ENCODE measurements at places on chromosomes 16 and 17.

- no peak for DNase-seq
Measured at GRCh38 chr16:81003610-81004460, 2.9 kb downstream of the CMC2 start.

DNA sequence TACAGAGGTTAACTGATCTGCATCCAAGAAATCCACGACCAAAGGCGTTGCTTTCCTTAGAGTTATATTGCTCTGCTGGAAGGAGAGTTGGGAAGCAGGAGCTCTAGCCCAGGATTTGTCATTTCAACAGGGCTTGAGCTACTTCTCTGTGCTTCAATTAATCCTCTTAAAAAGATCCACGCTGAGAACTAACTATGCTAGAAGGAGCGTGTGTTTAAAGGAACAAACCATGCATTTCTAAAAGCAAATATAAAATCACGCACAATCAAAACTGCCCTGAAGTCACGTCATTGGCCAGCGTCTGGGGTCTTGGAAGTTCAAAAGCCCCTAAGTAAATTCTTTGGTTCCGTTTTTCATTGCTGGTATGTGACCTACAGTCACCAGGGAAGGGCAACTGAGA is 1.1 kb downstream of the ARL6IP1 start:
- no peak for DNase-seq

- no peak for DNase-seq
Measured at GRCh38 chr16:4372578-4373355, 1.1 kb downstream of the VASN start.

DNA sequence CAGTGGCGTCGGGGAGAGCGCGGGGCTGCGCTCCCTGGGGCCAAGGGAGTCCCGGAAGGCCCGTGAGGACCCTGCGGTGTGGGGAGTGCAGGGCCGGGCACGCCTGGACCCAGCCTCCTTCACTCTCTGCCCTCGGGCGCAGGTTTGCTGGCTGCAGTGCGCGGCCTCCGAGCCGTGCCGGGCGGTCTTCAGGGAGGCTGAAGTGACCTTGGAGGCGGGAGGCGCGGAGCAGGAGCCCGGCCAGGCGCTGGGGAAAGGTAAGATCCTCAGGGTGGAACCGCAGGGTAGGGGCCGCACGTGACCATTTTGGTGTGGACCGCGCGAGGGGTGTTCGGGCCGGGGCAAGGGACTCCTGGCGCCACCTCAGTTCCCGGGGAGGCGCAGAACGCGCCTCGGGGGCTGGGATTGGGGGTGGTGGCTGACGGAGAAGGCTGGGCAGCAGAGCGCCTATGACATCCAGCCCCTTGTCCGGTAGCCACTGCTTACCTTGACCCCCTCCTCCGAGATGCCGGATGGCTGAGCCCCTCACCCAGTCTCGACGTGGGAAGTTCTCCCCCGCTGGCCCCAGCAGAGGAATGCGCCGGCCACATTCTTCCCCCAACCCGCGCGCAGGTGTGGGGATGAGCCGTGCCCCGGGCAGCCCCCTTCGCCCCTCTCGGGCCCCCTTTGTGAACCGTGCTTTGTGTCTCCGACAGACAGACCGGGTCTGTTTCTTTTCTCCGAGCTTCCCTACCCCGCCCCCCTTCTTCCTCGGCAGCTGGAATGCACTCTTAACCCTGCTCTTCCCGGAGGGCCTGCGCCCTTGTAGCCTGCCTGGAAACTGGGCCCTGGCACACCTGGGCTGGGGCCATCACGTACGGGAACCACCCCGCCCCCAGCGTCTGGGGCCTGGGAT is 631 bp downstream of the CDH3 start:
- DNase-seq: no peak

- DNase-seq: peak; percentile 58
Measured at GRCh38 chr16:70738083-70738977, 52.5 kb upstream of the MTSS2 start.

DNA sequence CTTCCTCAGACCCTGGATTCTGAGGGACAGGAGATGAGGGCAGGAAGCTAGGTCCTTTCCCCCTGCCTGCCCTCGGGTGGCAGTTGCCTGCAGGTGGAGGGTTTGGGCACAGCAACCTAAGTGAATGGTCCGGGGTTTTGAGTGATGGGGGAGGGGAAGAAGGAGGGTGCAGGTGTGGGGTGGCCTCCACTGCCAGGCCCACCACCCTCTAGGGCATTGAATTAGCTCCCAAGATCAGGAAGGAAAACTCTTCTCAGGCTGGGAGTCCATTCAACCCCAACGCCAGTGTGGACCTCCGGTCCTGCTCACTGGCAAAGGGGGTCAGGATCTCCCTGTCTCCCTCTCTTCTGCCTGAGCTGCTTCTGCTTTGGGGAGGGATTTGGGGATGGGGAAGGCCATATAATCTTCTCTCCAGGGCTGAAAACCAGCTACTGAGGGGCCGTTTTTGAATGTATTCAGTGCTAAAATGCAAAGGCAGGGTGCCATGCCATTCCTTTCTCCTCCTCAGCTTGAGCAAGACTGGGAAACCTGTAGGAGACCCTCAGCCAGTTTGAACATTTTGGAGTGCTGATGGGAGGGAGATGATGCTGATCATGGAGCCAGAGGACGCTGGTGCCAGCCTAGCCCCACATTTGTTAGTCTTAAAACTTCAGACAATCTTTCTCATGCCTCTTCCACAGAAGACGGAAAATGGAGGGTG is 18.8 kb downstream of the GRB7 start:
- no peak for DNase-seq

DNA sequence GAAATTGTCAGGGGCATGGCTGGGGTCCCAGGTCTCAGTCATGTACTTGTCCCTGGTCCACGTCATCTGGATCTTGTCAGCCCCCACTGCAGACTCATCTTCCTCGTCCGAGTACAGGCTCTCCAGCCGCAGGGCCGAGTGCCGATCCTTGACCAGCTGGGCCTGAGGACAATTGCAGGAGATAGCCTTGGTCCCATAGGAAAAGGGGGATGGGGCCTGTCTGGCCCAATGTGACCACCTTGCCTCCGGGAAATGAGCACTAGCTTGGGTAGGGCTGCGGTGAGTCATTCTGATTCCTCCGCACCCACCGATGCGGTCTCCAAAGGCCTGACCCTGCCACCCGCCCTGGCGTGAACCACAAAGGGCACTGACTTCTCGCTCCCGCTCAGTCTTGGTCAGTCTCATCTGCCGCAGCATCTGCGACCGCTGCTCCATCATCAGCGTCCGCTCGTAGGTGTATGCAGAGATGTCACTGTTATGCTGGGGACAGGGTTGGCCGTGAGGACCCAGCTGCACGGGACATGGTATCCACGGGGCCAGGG is 1.5 kb upstream of the LCAT start:
- no peak for DNase-seq

DNA sequence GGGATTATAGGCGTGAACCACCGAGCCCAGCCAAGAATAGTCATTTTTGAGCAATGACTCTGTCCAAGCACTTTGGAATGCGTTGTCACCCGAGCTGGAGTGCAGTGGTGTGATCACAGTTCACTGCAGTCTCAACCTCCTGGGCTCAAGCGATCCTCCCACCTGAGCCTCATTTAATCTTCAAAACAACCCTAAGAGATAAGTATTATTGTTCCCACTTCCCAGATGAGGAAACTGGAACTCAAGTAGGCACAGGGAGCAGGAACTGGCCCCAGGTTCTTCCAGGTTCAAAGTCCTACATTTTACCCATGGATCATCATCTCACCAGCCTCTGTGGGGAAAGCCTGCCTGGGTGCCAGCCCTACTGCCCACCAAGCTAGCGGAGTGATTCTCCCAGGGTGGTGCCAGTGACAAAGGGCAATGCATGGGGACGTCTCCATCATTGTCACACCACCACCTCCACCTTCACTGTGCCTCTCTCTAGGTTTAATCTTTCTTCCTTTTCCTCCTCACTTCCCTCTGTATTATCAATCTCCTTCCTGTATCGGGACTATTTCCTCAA is 11.3 kb upstream of the RNF157 start:
- DNase-seq: no peak

- peak; percentile 84 for DNase-seq
Measured at GRCh38 chr16:56576585-56577299, 11.9 kb downstream of the MT4 start.
